ENCODE measurements at places on chromosomes 3 and 15. TPM values are rescaled to one million over a fixed set of nuclear protein-coding genes. Genes with fewer than 3 reads are reported as not detected.

Gene FBXO45
- 17.9 TPM for total RNA-seq

Gene SLC41A3
- total RNA-seq: 20.6 TPM

Gene GHSR
- total RNA-seq: not detected

Gene ROBO2
- total RNA-seq: not detected

Gene BAHD1
- 29.7 TPM for total RNA-seq

Gene IL12A
- total RNA-seq: 4.3 TPM

Gene HLTF
- 26.6 TPM for total RNA-seq

Gene NR2F2
- not detected for total RNA-seq

Gene PLSCR4
- total RNA-seq: not detected

Gene CCDC54
- not detected for total RNA-seq
